SJSA1 (cell line): ENCODE measurements at places on chromosomes 3 and 15. TPM values are rescaled to one million over a fixed set of nuclear protein-coding genes. Genes with fewer than 3 reads are reported as not detected.

FGF12 gene
- total RNA-seq: not detected in 2 replicates

ZNF860 gene
- 0.53 TPM in 1 of 2 replicates, not detected in the other for total RNA-seq

PATL2 gene
- total RNA-seq: 0.19 and 0.29 TPM in 2 replicates

GRCh38 chr3:61683549-61684236 is 122.3 kb downstream of the PTPRG start:
- H3K4me1 ChIP-seq: 0 out of 2 replicates have a peak, but pooled peaks cover 6% of the 10 kb centered on the region
- no peak overlapping the region for H3K4me3 ChIP-seq
- DNase-seq: no peak
- H3K27me3 ChIP-seq: no peaks in the 10 kb centered on the region

GRCh38 chr3:107063351-107063750 is 313.9 kb upstream of the CCDC54 start:
- H3K27me3 ChIP-seq: no peaks in the 10 kb centered on the region
- H3K36me3 ChIP-seq: no peaks in the 10 kb centered on the region
- no peak overlapping the region for H3K27ac ChIP-seq
- peaks cover 19% of the 10 kb centered on the region for H3K4me1 ChIP-seq
